Epithelial cell of umbilical artery (primary cell): ENCODE measurements at places on chromosomes 2 and 18. TPM values are rescaled to one million over a fixed set of nuclear protein-coding genes. Genes with fewer than 3 reads are reported as not detected.

ACVR1C gene
- total RNA-seq, result under 0.01 and 0.15 TPM in 2 replicates

RASGRP3 gene
- 9.9 and 26.0 TPM in 2 replicates for total RNA-seq

GLI2 gene
- under 0.01 and 0.30 TPM in 2 replicates for total RNA-seq

TMX3 gene
- 114 and 127 TPM in 2 replicates for total RNA-seq

TFCP2L1 gene
- total RNA-seq, result under 0.01 TPM in 1 of 2 replicates, not detected in the other

PROKR1 gene
- not detected in 2 replicates for total RNA-seq

PLGLB2 gene
- 0.32 and 3.0 TPM in 2 replicates for total RNA-seq

ERMN gene
- total RNA-seq, result not detected in 2 replicates

SH2D6 gene
- total RNA-seq, result 0.30 and 0.32 TPM in 2 replicates

GFPT1 gene
- 30.5 and 31.9 TPM in 2 replicates for total RNA-seq

CTAGE1 gene
- not detected in 2 replicates for total RNA-seq

ALPP gene
- total RNA-seq, result not detected in 2 replicates

REG3G gene
- total RNA-seq, result not detected in 2 replicates
